ENCODE measurements at places on chromosomes 12 and 14. TPM values are rescaled to one million over a fixed set of nuclear protein-coding genes. Genes with fewer than 3 reads are reported as not detected.

The EML1 gene
- not detected for total RNA-seq

The TMTC2 gene
- total RNA-seq: 5.1 TPM

DNA sequence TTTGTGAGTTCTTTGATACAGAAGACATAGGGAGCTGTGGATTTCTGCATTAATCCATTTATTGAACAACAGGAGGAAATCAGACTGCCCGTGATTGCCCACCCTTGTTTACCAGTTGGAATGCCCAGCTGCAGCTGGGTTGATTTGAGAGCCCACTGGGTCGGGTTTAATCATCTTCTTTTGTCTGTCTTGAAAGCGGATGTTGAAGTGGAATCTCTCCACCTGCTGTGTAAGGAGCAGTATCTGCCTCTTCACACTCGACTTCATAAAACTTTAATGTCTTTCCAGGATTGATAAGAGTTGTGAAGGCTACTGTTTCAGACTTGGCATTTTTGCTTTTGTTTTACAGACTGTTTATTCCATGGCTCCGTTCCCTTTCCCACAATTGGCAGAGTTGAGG lies 39.9 kb downstream of the TBC1D30 start:
- no peak overlapping the region for H3K4me3 ChIP-seq
- H3K27ac ChIP-seq: no peak overlapping the region
- H3K27me3 ChIP-seq: peaks cover 43% of the 10 kb centered on the region
- H3K4me1 ChIP-seq: no peaks in the 10 kb centered on the region

The RASSF9 gene
- not detected for total RNA-seq

- H3K4me1 ChIP-seq: no peaks in the 10 kb centered on the region
- no peak overlapping the region for H3K27ac ChIP-seq
- no peak overlapping the region for H3K4me3 ChIP-seq
- H3K27me3 ChIP-seq: no peaks in the 10 kb centered on the region
- no peaks in the 10 kb centered on the region for H3K36me3 ChIP-seq
Measured at GRCh38 chr12:43453761-43454160, 98.2 kb downstream of the ADAMTS20 start.

DNA sequence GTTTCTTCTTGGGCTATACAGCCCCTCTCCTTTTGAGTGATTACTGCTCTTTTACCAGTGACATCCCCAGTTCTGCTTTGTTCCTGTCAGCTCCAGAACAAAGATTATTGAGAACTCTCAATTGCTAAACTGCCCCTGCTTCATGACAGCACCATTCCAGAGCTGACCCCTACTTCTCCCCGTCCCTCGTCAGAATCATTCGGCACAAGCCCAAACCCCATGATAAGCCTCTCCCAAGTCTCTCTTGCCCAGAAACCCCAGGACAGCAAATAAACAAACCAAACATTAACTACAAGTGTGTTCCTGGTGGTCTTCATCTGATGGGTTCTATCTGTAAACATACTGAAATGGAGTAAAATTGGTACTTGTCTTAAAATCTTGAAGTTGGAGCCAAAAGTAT lies 9.3 kb upstream of the DLGAP5 start:
- no peak for DNase-seq
- no peaks in the 10 kb centered on the region for H3K4me1 ChIP-seq
- H3K36me3 ChIP-seq: no peaks in the 10 kb centered on the region
- no peak overlapping the region for H3K27ac ChIP-seq

DNA sequence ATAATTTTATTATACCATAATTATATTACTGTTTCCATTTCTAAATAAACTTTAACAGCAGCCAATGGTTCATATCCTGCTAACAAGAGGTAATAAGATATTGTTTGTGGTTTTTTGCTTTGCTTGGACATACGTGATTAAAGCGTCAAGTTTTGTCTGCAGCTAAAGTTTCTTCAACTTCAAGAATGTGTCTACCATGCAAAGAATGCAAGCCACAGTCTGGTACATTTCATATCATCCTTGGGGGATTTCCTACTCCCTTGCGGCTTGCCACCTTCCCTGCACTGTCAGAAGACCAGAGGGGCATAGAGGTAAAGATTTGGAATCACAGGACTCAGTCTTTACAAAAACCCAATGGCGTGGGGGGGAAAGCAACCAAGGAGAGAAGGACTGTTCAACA lies 125.2 kb downstream of the MED13L start:
- no peak overlapping the region for H3K27ac ChIP-seq
- H3K4me3 ChIP-seq: no peak overlapping the region
- peaks cover 6% of the 10 kb centered on the region for H3K4me1 ChIP-seq

The PZP gene
- not detected for total RNA-seq

The GUCY2C gene
- total RNA-seq: not detected

DNA sequence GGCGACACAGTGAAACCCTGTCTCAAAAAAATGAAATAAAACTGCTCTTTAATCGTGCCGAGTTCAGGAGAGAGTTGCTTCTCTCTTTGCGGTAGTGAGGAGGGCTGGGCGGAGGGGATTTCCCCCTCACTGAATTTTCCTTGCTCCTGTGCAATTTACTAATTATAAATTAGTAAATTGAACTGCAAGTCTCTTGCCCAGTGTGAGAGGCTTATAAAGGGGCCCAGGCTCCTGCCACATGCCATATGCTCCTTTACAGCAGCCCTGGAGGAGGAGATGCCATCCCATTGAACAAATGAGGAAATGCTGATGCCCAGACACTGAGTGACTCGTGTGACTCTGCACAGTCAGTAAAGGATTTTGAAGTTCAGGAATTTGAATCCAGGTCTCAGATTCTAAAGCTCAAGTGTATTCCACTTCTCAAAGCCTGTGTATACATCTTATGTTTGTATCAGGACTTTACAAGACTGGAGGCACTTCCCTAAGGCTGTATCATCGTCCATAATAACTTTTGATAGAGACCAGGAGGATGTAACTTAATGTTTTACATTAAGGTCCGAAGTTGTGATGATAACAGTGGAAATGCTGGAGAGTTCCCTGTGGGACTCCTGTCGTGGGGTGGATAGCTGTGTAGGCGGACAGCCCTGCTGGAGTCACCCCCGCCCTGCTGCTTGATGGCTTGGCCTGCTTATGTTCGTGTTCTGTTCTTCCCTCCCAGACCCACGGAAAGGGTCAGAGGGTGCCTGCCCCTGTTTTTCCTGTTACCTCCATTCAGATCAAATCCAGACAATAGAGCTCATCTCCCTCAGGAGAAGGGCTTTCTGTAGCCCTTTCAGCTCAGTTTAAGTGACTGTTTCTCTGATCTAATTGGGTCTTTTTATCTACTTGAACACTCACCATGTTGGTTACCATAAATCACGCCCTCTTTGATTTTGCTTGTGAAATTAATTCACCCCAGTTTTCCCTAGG lies 13.9 kb downstream of the PELI2 start:
- no peak overlapping the region for H3K4me3 ChIP-seq
- no peak overlapping the region for H3K27ac ChIP-seq
- peaks cover 15% of the 10 kb centered on the region for H3K4me1 ChIP-seq
- DNase-seq: no peak
- H3K36me3 ChIP-seq: no peaks in the 10 kb centered on the region
- peaks cover 2% of the 10 kb centered on the region for H3K27me3 ChIP-seq

GRCh38 chr12:20305470-20305869 lies 62.9 kb upstream of the PDE3A start:
- no peak overlapping the region for H3K4me3 ChIP-seq
- DNase-seq: no peak
- no peaks in the 10 kb centered on the region for H3K27me3 ChIP-seq
- no peaks in the 10 kb centered on the region for H3K4me1 ChIP-seq
- H3K27ac ChIP-seq: no peak overlapping the region

DNA sequence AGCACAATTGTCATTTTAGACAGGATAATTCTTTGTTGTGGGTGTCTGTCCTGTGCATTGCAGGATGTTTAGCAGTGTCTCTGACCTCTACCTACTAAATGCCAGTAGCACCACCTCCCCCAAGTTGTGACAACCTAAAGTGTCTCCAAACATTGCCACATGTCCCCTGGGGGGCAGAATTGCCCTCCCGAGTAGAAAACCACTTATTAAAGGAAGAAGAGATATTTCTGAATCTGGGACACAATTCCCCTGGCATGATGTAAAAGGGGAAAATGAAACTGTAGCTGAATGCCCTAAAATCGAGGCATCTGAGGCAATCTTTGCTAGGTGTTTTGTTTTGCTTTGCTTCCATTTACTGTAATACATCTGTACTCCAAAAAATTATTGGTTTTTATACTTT lies 116.8 kb upstream of the NAP1L1 start:
- H3K27ac ChIP-seq: no peak overlapping the region
- no peaks in the 10 kb centered on the region for H3K4me1 ChIP-seq
- peaks cover 36% of the 10 kb centered on the region for H3K27me3 ChIP-seq
- H3K36me3 ChIP-seq: no peaks in the 10 kb centered on the region
- DNase-seq: no peak

DNA sequence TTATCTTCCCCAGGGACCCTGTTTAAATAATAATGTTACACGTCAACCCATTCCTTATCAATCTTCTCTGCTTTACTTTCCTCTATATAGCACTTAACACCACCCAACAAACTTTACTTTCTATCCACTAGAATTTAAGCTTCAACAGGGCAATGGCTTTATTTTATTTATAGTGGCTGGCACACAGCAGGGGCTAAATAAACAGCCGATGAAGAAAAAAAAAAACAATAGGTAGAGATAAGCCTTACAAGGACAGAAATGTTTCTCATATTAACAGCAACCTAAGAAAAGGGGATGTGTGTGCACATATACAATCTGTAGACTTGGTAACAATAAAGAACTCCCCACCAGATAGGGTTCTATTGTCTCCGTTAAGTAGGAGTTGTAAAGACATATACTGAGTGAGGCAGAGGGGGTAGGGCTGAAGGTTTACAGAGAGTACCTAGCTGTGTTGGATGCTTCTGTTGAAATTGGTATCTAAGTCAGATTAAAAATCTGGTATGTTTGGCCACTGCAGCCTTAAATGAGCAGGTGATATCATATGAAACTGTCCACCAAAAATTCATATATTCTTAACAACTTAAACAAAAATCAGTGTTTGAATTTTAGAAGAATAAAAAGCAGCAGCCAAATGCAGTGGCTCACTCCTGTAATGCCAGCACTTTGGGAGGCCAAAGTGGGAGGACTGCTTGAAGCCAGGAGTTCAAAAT lies 24.7 kb upstream of the AP4S1 start:
- H3K27ac ChIP-seq: no peak overlapping the region
- DNase-seq: no peak
- H3K36me3 ChIP-seq: peaks cover 60% of the 10 kb centered on the region
- no peak overlapping the region for H3K4me3 ChIP-seq

GRCh38 chr12:127150956-127151355 lies 1116.0 kb upstream of the TMEM132C start:
- no peaks in the 10 kb centered on the region for H3K36me3 ChIP-seq
- peaks cover 4% of the 10 kb centered on the region for H3K4me1 ChIP-seq
- no peak overlapping the region for H3K4me3 ChIP-seq
- no peak overlapping the region for H3K27ac ChIP-seq
- H3K27me3 ChIP-seq: no peaks in the 10 kb centered on the region
- no peak for DNase-seq

- DNase-seq: no peak
- no peaks in the 10 kb centered on the region for H3K27me3 ChIP-seq
- no peaks in the 10 kb centered on the region for H3K4me1 ChIP-seq
- no peak within 1 kb of the TSS for H3K4me3 ChIP-seq
- no peak within 1 kb of the TSS for H3K27ac ChIP-seq
- no peaks in the 10 kb centered on the region for H3K36me3 ChIP-seq
Measured at GRCh38 chr12:91111366-91112325, at the start of gene LUM. Gene LUM (minus strand): TSS chr12:91111494. CDS start chr12:91108979, 2,515 bp downstream.

The ATP5F1B gene
- total RNA-seq: 529 TPM

The SLC38A6 gene
- total RNA-seq: 7.5 TPM

DNA sequence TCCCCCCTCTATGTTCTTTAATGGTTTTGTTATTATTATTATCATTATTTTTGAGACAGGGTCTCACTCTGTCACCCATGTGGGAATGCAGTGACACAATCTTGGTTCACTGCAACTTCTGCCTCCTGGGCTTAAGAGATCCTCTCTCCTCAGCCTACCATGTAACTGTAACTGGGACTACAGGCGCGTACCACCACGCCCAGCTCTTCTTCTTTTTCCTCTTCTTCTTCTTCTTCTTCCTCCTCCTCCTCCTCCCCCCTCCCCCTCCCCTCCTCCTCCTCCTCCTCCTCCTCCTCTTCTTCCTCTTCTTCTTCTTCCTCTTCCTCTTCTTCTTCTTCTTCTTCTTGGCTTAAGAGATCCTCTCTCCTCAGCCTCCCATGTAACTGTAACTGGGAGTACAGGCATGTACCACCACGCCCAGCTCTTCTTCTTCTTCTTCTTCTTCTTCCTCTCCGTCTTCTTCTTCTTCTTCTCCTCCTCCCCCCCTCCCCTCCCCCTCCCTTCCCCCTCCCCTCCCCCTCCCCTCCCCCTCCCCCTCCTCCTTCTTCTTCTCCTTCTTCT lies 5.4 kb upstream of the KRT7 start:
- H3K27me3 ChIP-seq: peaks cover 75% of the 10 kb centered on the region
- no peak overlapping the region for H3K27ac ChIP-seq
- H3K4me3 ChIP-seq: no peak overlapping the region

GRCh38 chr12:110635055-110635454 lies 21.1 kb downstream of the TCTN1 start:
- H3K4me1 ChIP-seq: peaks cover 13% of the 10 kb centered on the region
- no peak for DNase-seq
- H3K27ac ChIP-seq: no peak overlapping the region
- no peak overlapping the region for H3K4me3 ChIP-seq
- no peaks in the 10 kb centered on the region for H3K27me3 ChIP-seq

DNA sequence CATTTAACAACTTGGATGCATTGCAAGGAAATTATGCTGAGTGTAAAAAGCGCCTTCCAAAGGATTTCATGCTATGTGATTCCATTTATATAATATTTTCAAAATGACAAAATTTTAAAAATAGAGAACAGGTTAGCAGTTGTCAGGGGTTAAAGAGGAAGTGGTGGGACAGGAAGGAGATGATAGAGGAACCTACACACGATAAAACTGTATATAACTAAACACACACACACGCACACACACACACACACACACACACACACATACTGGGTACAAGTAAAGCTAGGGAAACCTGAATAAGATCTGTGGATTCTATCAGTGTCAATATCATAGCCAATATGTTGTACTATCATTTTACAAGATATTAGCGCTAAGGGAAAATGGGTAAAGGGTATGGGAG lies 17.2 kb downstream of the TTC9 start:
- H3K36me3 ChIP-seq: peaks cover 36% of the 10 kb centered on the region
- H3K27me3 ChIP-seq: no peaks in the 10 kb centered on the region
- DNase-seq: no peak

GRCh38 chr12:125272383-125272933 lies 207.2 kb downstream of the AACS start:
- H3K4me1 ChIP-seq: no peaks in the 10 kb centered on the region
- no peak overlapping the region for H3K4me3 ChIP-seq
- H3K27ac ChIP-seq: no peak overlapping the region
- H3K36me3 ChIP-seq: no peaks in the 10 kb centered on the region

The NTF3 gene
- not detected for total RNA-seq

The SLC17A8 gene
- not detected for total RNA-seq

- no peak overlapping the region for H3K4me3 ChIP-seq
- H3K27ac ChIP-seq: no peak overlapping the region
- peaks cover 27% of the 10 kb centered on the region for H3K27me3 ChIP-seq
- H3K4me1 ChIP-seq: peaks cover 15% of the 10 kb centered on the region
Measured at GRCh38 chr14:99789581-99789980, 3.6 kb upstream of the EML1 start.
